CD8-positive, alpha-beta T cell (primary cell): ENCODE measurements at places on chromosomes 6 and 20.

- no peak for DNase-seq
Measured at GRCh38 chr6:33279971-33280511, 3.1 kb downstream of the B3GALT4 start.

DNA sequence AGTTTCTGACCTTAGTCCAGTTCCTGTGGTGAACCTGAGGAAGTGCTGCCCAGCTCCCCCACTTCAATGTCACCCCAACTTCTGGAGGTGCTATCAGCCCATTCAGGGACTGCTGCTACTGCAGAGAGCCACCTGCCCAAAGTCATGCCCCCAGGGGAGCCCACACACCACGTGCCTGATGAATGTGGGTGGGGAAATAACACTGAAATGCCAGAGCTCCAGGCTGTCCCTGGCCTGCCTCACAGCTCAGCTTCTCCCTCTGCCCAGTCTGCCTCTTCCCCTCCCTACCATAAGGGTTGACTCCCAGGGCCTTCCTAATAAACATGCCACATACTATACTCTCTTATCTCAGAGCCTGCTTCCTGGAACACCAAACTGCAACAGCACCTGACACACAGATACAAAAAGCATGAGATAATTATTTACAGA, 276.4 kb upstream of the MOCS1 start:
- no peak for DNase-seq

DNA sequence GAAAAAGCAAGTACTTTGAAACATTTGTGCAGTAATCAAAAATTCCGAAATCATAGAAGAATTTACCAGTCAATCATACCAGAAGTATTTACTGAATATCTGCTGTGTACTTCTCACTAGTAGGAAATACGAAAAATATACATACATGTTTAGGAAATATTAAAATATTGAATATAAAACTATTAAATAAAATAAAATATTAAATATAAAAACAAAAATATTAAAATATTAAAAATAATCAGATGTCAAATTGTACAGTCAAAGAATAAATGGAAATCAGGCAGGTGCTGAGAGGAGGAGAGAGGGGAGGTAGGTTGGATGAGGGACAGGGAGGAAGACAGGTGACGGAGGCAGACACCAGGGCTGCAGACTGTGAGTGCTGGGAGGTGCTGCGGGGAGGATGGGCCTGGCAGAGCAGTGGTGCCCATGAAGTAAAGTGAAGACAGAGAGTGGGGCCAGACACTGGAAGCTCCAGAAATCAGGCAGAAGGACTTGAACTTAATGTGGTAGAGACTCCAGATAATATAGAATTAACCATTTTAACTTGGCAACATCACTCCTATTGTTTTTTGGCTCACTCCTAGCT, 55.9 kb downstream of the PRKN start:
- DNase-seq, result no peak

DNA sequence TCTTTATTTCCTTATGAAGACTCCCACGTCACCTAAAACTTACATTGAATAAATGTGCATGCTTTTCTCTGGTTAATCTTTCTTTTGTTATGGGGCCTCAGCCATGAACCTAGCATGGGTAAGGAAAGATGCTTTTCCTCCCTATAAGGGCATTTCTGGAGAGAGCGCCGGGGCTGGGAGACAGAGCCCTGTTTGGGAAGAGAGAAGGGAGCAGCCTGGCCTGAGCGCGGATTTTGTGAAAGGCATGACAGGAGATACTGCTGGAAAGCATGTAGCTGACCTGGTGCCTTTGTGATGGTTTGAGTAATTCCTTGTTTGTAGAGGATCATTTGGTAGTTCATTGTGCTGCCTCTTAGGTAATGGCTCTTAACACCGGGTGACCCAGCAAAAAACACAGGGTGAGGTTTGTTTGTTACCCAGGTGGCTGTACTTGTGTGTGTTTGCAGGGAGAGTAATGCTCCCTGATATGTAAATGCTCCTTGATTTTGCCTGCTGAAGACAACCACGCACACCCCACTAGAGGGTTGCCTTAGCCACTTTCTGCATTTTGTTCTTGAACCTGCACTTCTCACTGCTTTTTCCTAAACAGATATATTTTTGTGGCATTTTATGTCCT, 59.2 kb downstream of the ANKRD6 start:
- DNase-seq, result no peak

- DNase-seq, result no peak
Measured at GRCh38 chr6:43076464-43077332, 584 bp downstream of the PTK7 start.

GRCh38 chr6:163341224-163342061, 73.1 kb upstream of the QKI start:
- DNase-seq, result no peak

GRCh38 chr6:32271429-32271828, 47.6 kb upstream of the NOTCH4 start:
- no peak for DNase-seq

- DNase-seq, result no peak
Measured at GRCh38 chr6:170360476-170360875, 53.9 kb downstream of the FAM120B start.

DNA sequence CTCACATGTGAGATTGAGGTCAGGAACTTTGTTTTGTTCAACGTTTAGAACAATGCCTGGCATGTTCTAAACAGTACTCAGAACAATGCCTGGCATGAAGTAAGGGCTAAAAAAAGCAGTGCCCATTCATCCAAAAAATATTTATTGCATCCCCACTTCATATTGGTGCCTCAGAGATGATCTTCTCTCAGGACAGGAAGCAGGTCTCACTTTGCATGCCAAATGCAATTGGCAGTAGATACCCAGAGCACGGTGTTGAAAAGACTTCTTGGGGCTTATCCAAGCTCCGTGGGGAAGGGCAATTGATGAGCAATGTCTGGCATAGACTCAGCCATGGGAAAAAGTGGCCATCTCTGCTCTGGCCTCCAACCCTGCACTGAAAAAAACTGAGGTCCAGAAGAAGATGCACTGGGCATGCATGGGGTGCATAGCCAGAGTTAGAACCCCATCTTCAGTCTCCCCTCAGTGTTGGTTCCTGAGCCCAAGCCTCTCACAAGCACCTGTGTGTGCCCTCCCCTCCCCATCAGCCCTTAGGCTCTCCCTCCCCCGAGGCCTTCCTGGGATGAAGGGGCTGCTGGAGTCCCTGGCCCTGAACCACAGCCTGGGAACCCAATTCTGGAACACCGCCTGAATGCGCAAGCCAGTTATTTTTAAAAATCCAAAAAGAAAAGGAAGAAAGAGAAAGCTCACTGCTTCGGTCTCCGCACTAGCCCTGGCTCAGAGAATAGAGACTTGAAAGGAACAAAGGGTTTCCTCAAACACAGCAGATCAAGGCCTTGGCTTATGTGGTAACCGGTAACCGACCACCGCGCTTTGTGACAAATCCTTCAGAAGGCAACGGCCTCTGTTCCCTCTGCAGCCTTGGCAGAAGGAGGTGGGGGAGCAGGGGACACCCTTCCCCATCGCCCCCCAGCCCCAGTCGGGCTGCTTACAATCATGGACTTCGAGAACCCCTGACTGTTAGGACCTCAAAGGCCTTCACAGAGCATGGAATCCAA, 78.5 kb upstream of the SIRPA start:
- peak; percentile 1 for DNase-seq

GRCh38 chr20:19661717-19662636, 96.1 kb upstream of the RIN2 start:
- DNase-seq, result peak; percentile 56

DNA sequence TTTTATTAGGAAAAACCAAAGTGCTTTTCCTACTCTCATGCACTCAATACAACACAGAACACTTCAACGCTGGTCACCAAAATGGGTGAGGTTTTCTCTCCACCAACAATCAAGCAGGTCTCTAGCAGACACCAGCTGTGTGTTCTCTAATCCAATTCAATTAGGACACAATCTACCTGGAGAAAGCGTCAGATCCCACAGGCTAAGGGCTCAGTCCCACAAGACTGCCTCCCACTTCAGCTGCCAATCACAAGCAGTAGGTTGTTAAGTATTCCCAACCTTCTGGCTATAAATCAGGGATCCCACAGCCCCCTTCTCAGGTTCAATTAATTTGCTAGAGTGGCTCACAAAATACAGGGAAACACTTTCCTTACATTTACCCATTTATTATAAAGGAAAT, 47.7 kb downstream of the STMND1 start:
- no peak for DNase-seq

DNA sequence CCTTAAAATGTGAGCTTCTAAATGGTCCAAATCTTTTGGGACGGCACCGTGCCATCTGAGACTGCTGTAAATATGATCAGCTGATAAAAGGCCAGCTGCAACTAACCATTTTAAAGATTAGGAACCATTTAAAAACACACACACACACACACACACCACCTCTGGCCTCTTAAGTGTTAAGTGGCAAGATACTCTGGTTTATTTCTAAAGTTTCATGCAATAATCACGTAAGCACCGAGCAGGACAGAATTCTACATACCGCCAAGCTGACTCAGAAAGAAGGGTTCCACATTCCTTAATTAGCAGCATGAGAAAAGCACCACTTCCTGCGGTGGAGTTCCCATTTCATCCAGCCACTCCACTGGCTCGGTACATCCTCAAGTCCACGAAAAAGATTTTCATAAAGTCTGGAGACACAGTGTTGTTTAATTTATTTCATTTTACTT, 17.8 kb upstream of the ZNF217 start:
- DNase-seq, result no peak

GRCh38 chr20:59246691-59247400, 53.6 kb upstream of the EDN3 start:
- DNase-seq, result no peak

DNA sequence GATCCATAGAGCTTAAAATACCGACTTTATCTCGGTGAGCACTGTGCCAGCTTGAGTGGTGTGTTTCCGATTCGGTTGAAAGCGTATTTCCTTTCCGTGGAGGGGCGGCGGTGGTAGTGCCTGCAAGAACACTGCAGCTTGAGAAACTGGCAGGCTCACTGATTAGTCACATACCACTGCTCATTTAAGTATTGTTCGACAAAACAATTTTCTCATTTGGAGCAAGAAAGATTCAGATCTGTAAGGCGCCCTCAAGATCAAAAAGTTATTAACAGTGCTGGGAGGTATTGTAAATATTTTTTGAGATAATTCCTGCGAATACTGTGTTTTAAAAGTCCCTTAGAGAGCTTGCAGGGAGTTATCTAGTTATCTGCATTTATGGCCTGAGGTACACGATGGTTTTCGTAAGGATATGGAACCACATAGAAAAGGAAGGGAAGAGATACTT, 1.3 kb downstream of the MAPK14 start:
- peak; percentile 80 for DNase-seq

DNA sequence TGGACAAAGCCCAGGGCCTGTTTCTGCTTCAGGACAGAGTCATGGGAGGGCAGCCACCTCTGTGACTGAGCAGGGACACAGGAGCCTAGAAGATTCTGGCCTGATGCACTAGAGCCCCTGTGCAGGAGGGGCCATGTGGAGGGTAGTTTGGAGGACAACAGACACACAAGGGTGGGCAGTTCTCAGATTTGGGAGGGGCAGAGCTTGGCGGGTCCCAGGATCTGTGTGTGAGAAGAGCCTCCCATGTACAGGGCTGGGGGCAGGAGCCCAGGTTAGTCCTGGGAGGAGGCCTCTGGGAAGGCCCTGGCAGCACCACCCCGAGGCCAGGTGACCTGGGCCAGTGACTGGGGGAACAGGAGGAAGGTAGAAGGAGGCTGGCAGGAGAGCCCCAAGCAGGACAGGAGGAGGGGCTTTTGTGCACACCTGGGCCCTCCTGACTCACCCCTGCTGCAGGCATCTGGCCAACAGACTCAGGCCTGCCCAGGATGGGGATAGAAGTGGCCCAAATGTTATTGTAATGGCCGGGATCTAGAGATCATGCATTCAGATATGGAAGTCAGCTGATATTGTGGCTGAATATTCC, 1.4 kb upstream of the ULBP3 start:
- no peak for DNase-seq

DNA sequence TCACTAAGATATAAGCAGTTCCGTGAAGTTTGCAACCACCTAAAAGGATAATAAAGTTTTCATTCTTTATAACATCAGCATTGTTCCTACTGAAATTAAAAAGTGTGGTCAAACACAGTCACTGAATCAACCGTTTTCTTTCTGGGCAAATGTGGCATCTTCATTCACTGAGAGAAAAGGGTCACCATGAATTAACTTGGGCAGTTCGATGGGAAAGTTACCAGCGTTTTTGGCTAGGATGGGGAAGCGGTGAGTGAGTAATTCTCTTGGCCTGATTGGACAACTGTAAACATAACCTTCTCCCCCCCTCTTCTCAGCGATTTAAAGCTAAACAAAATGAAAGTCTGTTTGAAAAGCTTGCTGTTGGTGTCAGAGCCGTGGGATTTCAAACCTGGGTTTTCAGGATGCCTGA, 181.8 kb downstream of the SASH1 start:
- no peak for DNase-seq

DNA sequence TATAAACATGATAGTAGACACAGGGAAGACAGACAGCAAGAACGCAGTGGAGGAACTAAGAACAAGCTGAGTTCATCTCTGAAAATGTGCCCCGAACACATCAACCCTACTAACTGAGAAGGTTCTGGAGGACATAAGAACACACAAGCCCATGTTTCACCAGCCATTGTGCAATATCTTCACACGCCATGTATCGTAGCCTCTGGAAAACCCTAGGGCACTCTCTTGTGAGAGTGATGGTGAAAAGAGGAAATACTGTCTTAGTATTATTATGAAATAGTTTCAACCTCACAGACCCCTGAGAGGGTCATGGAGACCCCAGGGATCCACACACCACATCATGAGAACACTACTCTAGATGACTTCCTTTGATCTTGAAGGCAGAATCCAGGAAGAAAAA, 26.1 kb upstream of the FOXF2 start:
- no peak for DNase-seq

DNA sequence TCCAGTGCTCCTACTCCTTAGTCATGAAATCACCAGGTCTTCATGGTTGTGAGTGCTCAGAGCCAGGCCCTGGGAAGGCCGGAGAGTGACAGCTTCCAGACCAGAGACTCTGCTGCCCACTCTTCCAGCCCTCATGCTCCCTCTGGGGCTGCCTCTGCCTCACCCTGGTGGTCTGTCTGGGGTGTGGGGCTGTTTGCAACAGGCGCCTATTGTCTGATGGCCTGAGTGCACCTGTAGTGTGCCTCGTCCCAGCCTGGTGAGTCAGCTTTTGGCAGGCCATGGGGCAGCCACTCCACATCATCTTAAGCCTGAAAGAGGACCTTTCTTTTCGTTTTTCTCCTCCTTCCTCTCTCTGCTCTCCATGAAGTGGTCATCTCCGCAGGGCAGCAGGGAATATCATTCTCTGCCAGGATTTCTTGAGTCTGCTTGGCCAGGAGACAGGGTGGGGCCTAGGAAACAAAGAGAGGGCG, 173.8 kb downstream of the VEGFA start:
- no peak for DNase-seq

DNA sequence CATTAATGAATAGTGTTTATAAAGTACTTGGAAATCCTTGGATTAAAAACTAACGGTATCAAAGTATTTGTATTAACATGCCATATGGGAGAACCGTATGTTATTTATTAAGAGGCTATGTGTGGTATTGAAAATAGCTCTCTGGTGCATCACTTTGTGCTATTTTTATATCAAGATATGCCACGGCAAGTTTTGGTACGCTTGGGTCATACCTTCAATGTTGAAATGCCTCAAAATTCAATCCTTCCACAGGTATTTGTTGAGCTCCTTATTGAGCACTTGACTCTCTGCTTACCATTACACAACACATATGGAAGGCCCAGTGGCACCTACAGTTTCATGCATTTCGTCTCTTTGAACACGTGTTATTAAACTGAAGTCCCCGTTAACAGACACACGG, 647.9 kb downstream of the KIF16B start:
- no peak for DNase-seq
